ENCODE measurements at places on chromosomes 6 and 20.

DNA sequence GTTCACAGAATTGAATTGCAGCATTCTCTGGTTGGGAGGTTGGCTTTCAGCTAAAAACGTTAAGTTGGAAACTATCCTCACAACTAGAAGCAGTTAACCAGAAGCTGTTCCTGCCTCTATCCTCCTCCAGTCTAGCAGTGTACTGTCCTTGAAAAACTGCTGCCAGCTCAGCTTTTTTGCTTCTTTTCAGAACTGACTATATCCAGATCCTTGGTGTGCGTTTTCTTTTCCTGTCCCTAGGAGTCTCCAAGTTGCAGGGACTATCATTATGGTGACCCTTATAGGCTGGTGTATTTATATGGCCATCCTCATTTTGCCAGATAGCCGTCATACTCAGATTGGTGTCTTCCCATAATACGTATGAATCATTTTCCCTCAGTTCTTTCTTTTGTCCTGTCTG is 5.5 kb downstream of the ITCH start:
- no peak for DNase-seq

- DNase-seq: peak; percentile 38
Observed at GRCh38 chr20:46050444-46050843, 21.4 kb downstream of the SLC12A5 start.

DNA sequence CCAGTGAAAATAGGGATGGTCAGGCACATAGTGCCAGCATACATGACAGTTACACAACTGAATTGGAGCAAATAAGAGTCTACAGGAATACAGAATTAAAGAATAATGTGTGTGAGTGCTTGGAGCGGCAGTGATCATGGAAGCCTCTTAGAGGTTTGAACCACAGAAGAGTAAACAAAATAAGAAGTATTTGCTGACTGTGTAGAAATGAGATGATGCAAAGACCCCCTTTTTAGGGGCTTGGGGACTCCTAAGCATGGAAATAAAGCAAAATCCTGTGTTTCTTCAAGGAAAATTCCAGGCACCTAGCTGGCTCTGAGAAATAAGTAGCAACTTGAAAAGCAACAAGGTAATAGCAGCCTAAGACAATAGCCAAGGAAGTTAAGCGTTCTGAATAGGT is 6.8 kb downstream of the OR2H2 start:
- DNase-seq: no peak

- no peak for DNase-seq
Observed at GRCh38 chr20:45350217-45350616, 2.0 kb upstream of the SDC4 start.

GRCh38 chr20:13857304-13857703 is 72.5 kb downstream of the NDUFAF5 start:
- DNase-seq: no peak

GRCh38 chr6:116359131-116359530 is 11.6 kb upstream of the DSE start:
- DNase-seq: no peak

DNA sequence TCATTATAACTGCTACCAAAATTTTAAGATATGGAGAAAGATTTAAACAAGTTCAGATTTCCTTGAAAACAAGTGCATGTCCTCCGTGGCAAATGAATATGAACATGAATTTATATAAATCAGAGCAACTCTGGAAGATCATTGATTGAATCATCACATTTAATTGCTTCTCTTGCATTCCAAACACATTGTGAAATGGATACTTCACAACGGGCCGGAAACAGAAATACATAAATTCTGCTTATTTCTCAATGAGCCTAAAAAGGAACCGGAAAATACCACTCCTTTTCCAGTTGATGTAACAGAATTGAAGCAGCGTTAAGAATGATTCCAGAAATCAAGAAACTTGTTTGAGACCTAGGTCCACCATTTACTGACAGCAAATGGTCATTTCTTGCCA is 134.6 kb upstream of the BTN3A2 start:
- no peak for DNase-seq

- no peak for DNase-seq
Observed at GRCh38 chr6:40028449-40028848, 94.2 kb upstream of the MOCS1 start.

GRCh38 chr20:54093423-54094267 is 23.3 kb upstream of the BCAS1 start:
- DNase-seq: no peak

GRCh38 chr20:62551407-62552323 is 75.9 kb upstream of the GATA5 start:
- DNase-seq: no peak

DNA sequence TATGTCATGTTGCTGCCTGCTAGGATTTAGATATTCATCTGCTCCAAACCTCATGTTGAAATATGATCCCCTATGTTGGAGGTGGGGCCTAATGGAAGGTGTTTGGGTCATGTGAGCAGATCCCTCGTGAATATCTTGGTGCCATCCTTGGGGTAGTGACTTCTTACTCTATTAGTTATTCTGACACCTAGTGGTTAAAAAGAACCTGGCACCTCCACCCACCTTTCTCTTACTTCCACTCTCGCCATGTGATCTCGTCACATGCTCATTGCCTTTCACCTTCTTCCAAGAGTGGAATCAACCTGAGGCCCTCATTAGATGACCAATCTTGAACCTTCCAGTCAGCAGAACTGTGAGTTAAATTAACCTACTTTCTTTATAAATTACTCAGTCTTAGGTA is 549.4 kb upstream of the SYNCRIP start:
- no peak for DNase-seq

DNA sequence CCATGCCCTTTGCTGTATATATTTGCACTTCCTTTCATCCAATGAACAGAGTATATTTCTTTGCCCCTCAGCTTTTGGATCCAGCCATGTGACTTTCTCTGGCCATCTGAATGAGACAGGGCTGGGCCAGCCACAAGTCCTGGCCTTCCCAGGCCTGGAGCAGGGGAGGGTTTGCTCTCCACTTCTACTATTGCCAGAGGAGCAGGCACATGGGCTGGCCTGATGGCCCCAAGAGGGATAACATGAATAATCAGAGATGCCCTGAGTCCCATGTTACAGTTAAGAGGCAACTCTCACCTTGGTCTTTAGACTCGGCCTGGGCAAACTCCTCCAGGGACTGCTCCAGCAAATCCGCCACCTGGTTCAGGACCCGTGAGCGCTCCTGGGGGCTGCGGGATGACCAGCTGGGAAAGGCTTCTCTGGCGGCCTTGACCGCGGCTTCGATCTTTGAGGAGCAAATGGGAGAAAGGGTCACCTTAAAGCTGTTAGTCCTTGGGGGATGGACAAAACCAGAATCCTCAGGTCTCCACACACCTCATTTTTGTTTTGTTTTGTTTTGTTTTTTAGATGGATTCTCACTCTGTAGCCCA is 6.3 kb downstream of the ALDH8A1 start:
- no peak for DNase-seq

DNA sequence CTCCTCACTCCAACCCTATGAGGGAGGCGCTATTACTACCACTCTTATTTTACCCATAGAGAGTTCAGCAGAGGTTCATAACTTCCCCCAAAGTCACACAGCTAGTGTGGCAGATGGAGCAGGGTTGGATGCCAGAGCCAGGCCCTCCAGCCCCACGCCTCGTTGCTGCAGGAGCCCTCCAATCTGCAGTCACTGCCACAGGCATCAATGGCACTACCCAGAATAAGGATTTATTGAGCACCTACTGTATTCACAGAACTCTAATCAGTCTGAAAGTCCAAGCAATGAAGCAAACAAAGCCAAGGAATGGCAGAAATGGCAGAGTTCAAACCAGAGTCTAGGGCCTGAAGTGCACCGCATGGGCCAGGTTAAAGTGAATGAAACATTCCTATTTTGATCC is 144.9 kb downstream of the LPA start:
- DNase-seq: no peak

DNA sequence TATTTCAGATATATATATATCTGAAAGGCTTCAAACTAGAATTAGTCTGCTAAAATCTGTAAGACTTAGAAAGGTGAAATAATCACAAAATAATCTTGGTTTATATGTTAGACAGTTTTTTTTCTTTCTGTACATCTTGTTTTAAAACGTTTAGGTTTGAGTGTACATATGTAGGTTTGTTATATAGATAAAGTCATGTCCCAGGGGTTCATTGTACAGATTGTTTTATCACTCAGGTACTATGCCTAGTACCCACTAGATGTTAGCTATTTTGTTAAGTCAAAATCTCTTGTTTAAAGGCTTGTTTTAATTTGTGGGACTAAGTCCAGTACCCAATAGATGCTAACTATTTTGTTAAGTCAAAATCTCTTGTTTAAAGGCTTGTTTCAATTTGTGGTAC is 1339.0 kb upstream of the CITED2 start:
- DNase-seq: peak; percentile 35

GRCh38 chr6:131954059-131954774 is 3.0 kb upstream of the CCN2 start:
- DNase-seq: no peak

GRCh38 chr6:54308289-54308985 is at the start of gene TINAG:
TINAG (plus strand) TSS chr6:54308441; CDS start chr6:54308551, 110 bp downstream.
- DNase-seq: no peak

GRCh38 chr20:52410731-52411234 is 219.2 kb upstream of the ZFP64 start:
- DNase-seq: peak; percentile 1

GRCh38 chr6:126955621-126956020 is 162.8 kb upstream of the RSPO3 start:
- DNase-seq: no peak

DNA sequence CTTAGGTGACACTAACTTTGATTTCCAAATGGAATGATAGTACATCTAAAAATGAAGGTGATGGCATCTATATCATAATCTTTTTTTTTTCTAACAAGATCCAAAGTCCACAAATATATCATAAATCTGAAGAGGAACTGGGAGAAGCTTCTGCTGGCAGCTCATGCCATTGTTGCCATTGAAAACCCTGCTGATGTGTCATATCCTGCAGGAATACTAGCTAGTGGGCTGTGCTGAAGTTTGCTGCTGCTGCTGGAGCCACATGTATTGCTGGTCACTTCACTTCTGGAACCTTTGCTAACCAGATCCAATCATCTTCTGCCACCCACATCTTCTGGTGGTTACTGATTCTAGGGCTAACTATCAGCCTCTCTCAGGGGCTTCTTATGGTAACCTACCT is 27.4 kb upstream of the KHDC1 start:
- DNase-seq: no peak

DNA sequence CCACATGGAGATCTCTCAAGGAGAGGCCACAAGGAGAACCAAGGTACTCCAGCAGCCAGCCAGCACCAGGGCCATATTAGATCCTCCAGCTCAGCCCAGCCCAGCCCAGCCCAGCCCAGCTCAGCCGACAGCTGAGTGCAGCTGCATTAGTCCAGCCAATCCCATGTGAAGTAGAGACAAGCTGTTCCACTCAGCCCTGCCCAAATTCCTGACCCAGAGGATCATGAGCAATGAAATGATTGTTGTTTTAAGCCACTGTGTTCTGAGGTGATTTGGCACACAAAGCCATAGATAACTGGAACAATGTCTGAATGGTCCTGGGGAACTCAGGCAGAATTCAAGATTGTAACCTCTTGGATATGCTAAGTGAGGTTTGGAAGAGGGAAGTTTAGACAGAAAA is 59.5 kb upstream of the BMP2 start:
- no peak for DNase-seq

DNA sequence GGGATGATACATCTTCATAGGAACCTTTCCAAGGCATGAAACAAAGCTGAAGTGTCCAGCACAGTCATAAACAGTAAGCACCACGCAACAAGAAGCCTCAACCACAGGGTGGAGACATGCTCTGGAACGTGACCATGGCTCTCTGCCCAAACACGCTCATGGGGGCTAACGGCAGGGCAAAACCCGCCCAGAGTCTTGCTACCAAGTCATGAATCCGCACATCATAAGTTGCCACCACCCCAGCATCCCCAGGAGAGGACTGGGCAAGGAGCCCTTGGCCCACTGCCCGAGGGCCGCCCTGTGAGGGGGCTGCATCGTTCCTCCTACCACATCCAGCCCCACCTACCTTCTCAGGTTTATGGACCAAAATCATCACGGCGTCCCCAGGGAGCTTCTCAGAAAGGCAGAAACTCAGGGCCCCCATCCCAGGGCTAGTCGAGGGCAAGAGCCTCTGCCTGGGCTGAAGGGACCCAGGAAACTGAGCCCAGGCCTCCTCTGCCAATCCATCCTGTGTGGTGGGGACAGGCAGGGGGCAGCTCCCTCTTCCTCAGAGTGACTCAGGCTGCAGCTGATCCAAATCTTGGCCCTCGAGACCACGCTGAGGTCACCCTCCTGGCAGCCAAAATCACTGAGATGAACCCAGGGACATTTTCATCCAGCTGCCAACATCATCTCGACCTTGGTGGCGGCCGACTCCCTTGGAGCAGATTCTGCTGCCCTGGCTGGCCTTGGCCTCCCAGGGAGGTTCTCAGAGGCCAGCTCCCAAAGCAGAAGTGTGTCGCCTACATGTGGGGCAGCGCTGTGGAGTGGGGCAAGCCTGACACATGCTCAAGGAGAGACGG is 42.6 kb downstream of the BMP7 start:
- peak; percentile 45 for DNase-seq

DNA sequence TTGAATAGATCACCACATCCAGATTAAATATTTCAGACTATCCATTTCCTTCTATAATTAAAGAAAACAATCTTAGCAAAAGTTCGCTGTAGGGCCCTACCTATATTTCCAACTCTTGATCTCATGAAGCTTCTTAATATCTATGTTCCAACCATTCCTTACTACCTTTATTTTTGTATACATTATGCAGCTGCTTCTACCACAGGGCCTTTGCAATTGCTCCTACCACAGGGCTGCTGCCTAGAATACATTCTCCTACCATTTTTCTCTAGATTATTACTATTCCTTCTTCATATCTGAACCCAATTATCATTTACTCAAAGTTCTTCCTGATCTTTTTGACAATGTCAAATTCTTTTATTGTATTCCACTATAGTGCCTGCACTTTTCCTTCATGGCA is 516.6 kb downstream of the RFPL4B start:
- DNase-seq: no peak

DNA sequence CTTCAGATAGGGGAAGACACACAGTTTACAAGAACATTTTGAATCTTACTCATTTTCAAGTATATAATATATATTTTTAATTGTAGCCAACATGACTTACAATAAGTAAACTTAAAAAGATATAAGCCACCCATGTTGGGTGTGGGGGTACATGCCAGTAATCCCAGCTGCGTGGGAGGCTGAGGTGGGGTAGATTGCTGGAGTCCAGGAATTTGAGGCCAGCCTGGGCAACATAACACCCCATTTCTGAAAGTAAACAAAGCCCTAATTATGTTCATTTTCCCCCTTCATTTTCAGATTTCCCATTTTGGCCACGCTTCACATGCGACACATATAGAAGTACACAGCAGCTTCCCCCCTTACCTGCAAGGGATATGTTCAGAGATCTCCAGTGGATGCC is 30.5 kb downstream of the SERPINB6 start:
- DNase-seq: no peak

DNA sequence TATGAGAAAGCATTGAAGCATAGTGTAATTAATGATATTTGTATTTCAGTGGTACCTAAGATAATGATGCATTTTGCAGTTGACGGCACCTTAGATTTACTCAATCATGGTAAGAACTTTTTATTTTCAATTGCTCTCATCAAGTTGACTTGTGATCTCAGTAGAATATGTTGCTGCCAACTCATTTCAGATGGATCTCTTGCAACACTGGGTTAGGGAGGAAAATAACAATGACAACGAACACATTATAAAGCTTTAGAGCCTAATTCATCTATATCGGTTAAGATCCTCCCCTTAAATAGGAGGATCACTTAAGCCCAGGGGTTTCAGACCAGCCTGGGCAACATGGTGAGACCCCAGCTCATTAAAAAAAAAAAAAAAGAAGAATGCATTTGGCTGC is 18.0 kb upstream of the TBC1D22B start:
- no peak for DNase-seq

GRCh38 chr6:105484238-105485161 is 81.6 kb upstream of the PREP start:
- DNase-seq: peak; percentile 88
